ENCODE measurements at places on chromosomes 16 and 17.
A peak's percentile ranks its signal among the peaks of the same experiment; 100 is the strongest.

DNA sequence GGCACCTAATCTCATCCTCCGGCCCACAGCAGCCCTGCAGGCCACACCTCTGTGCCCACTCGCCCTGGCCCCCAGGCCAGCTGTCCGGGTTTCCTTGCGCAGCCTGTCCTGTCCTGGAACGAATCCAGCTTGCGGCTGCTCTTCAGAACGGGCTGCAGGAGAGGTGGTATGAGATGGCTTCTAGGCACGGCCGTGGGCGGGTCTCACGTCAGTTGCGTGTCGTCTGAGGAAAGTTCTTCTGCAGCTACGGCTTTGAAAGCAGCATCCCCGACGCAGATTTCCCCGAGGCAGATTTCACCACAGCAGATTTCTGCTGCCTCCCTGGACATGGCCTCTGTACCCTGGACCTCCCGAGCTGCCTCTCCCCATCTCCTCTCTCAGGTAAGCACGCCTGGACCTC is 18.2 kb downstream of the GALNS start:
- no peak for DNase-seq

DNA sequence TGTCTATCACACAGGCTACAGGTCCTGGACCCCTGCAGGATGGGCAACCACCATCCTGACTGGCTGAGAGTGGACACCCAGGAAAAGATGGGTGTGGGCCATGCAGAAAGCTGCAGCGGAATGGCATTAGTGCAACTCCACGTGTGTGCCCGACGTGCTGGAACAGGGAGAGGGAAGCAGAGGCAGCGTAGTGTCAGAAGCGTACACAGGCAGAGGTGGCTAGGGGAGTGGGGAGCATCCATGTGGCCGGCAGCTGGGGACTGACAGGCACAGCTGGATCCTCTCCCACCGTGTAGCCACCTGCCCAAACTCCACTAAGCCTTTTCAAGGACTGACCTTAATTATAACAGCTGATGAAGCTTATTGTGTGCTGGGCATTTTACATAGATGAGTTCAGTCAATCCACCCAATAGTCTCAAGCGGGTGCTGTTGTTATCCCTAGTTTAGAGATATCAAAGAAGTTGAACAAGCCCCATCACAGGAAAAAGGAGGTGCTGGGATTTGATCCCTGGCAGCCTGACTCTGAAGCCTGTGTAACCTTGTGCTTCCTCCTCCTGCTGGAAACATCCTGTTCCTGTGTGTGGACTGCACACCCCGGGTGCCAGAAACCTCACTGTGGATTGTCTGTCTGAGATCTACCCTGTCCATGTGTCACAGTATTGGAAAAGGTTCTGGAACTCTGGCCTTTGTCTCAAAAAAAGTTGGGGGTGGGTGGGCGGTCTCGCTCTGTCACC is 114.0 kb downstream of the PRKCA start:
- no peak for DNase-seq

DNA sequence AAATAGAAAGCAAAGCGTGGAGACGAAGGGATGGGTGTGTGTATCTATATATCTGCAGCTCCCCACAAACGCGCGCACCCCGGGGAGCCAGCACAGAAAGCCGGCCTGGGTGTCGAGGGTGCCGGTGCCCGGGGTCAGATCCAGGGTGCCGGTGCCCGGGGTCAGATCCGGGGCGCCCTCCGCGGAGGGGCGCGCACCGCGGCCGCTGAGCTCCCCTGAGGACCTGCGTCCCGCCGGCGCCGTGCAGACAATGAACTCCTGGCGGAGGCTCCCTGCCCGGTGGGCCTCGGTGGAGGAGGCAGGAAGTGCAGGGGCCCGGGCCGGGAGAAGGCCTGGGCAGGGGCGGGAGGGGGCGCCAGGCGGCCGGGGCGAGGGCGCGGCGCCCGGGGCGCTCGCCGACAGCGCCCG is 1.1 kb downstream of the ZNF423 start:
- no peak for DNase-seq

DNA sequence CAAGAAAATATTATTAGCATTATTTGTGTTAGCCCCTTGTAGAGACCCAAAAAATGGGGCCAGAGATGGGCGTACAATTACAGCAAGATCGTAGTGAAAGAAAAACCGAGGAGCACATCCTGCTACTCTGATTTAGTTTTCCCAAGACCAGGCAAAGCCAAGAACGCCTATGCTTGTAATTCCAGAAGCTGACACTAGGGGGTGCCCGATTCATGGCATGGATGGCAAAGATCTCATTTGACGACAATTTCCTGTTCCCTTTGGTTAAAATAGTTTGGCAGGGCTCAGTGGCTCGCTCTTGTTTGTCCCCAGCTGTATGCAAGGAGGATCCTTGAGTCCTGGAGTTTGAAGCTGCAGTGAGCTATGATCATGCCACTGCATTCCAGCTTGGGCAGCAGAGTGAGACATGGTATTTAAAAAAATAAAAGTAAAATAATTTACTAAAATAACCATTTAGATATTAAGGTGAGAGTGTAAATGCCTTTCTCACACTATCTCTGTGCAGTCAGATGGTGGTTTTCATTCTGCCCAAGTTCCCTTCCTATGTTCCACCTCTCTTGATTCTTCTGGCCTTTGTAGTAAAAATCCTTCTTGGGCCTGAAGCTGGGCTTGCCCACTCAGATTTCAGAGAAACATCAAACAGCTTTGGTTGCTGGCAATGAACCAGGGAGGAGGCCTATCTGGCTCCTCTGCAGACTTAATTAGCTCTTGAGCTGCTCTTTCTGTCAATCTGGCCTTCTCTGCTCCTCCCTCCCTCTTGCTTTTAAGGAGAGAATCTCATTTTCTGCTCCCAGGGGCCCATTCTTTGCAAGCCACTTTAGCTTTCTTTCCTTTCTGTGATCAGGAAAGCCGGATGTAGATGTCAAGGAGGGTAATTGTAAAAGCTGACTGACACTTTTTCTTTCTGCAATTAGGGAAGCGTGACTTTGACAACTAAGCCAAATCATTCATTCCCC is 31.2 kb downstream of the TMEM238L start:
- DNase-seq = peak; percentile 71

- DNase-seq = no peak
These were observed 105.4 kb downstream of the FTO start for GRCh38 chr16:53809088-53809932.

DNA sequence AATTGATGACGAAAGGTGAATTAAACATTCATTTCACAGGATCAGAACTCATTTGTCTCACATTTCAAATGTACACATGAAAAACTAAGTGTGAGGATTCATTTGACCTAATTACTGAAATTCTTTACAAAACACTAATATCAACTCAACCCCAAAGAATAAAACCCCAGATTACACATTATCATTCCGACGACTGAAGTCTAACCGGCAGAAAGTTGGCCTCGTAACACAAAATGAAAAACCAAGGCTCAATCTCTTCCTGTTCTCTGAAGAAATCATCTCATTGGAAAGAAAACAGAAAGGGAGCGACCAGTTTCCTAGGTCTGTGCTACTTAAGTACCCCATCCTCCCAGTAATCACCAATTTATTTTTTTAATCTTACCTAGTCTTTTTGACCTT is 1.8 kb downstream of the JPT1 start:
- DNase-seq = no peak

DNA sequence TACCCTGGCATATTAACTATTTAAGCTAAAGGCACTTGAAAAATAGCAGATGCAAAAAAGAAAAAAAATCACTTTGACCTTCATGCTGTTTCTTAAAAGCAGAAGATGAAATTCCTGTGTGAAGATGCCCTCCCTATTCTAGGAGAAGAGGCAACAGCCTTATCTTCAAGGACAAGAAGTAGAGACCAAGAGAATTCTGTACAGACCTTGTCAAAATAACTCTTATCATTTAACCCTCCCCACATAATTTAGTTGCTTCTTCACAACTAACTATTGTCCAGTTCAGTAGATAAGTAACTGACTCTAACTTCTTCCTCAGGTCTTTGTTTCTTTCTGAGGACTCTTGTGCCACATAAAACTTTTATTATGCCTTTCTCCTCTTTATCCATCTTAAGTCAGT is 72.0 kb upstream of the MARCHF10 start:
- DNase-seq = no peak

DNA sequence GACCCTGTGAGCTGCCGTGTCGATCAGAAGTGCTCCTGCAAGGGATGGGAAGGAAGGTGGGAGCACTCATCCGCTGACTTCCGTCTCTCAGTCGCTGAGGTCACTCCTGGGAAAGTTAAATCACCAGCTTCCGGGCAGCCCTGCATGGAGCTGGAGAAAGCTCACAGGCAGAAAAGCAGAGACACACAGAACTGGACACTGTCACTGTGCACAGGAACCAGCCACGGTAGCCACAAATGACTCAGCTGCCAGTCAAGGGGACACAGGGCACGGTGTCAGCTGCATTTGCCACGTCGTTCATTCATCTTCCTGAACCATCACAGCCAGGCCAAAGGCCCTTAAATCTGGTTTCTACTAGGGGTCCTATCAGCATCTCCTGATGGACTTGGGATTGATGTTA is 226.4 kb upstream of the PSMD7 start:
- no peak for DNase-seq

DNA sequence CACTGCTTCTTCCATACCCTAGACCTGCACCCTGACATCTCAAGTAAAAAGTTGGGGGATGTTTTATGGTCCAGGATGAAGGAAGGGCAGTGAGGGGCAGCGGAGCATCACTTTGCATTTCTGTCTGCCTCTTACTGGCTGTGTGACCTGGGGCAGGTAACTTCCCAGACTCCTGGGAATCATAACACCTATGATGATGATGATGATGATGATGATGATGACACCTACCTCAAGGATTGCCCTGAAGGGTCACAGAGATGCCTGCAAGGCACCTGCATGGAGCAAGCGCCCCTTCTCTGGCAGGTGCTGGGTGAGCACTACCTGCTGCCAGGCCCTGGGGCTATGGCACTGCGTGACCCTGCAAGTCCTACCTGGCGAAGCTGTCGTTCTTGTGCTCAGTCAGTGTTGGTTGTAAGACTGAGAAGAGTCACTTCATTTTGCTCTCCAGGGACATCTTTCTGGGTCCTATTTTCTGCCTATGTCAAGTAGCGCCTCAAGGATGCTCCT is 46.2 kb upstream of the STH start:
- DNase-seq = no peak

DNA sequence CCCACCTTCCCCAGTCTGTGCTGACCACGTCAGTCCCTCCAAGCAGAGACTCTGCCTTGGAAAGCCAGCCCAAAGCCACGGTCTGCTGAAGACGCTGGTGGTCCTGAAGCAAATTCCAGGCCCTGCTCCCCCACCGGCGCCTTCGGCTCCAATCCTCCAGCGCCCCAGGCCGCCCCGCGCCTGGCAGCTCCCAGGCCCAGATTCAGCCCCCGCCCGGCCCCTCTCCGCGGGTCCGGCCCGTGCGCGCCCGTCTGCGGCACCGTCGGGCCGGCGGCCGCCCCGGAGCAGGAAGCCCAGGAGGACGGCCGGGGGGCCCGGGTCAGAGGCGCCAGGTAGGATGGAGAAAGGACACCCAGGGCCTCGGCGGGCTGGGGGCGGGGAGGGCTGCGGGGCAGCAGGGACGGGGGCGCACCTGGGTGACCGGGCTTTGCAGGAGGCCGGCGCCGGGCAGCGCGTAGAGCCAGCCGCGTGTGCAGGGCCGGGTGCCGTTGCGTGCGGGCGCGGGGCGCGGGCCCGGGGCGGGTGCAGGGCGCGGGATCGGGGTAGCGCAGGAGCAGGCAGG is 594 bp upstream of the SLC22A31 start:
- no peak for DNase-seq

- DNase-seq = no peak
These were observed 2.6 kb downstream of the SYNGR2 start for GRCh38 chr17:78170692-78171590.

GRCh38 chr16:70778901-70779309 is 22.1 kb downstream of the VAC14 start:
- peak; percentile 17 for DNase-seq

- DNase-seq = no peak
These were observed 3.8 kb upstream of the ATP2A3 start for GRCh38 chr17:3968015-3968414.

GRCh38 chr16:27447301-27447700 is 45.3 kb downstream of the IL21R start:
- no peak for DNase-seq

DNA sequence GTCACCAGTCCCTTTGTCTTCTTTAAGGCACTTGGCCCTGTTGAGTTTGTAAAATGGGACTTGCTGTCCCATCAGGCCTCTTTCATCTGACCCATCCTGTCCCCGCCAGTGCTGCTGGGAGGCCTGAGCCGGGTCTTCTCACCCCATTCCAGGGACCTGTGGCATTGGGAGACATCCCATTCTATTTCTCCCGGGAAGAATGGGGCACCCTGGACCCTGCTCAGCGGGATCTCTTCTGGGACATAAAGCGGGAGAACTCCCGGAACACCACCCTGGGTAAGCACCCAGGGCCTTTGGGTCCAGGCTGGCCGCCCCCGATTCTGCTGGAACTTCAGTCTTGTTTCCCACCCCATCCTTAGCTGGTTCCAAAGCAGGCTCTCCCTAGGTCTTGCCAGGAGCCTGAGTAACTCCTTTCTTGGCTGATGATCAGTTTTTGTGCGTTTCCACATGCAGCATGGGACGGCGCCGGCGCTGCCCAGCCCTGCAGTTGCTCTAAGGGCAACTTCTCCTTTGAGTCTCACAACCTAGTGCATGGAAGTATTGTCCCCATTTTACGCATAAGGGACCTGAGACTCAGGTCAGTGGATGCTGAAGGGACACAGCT is 4.1 kb downstream of the ZNF213 start:
- no peak for DNase-seq

- no peak for DNase-seq
These were observed 144.8 kb downstream of the GSG1L start for GRCh38 chr16:27918755-27919154.

- DNase-seq = no peak
These were observed 221.2 kb downstream of the NTN1 start for GRCh38 chr17:9242497-9242881.

GRCh38 chr17:57902800-57903759 is 52.1 kb downstream of the CUEDC1 start:
- no peak for DNase-seq

GRCh38 chr17:64130559-64131001 is 636 bp upstream of the ERN1 start:
- DNase-seq = no peak

DNA sequence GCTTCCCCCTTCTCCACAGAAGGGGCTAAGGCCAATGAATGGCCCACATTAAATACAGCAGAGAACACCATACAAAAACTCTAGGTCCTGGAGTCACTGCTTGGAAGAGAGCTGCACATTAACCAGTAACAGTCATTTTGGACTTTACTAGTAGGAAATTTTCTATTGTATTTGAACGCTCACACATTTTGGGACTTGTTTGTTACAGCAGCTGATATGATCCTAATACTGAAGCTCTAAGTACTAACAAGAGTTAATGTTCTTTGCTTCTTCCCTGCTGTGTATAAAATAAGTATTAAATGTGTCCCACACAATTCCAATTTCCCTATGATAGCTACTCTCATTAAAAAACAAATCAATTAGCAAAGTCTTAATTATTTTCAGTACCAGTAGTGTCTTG is 148.3 kb upstream of the IRX3 start:
- no peak for DNase-seq

- peak; percentile 52 for DNase-seq
These were observed 1.7 kb downstream of the MT2A start for GRCh38 chr16:56610017-56610608.

- DNase-seq = peak; percentile 74
These were observed 823 bp downstream of the NBR1 start for GRCh38 chr17:43171586-43172487.

Measured in erythroblast (primary cell).